ENCODE measurements at places on chromosomes 7 and 10.

DNA sequence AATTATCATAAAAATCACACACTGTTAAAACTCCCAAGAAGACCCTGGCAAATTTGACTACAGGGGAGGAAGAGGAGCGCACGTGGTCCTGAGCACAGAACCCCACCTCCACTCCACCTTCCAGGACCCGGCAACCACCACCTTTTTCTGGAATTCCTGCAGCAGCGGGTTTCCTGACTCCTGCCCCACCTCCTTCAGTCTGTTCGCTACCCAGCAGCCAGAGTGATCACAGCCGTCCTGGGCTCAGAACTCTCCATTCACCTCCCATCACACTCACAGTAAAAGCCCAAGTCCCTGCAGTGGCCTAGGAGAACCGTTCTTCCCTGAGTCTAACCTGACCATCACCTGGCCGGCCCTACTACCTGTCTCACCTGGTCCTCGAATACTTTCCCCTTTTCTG, 107.4 kb upstream of the FAM204A start:
- DNase-seq, result no peak

- DNase-seq, result no peak
Measured at GRCh38 chr10:60654813-60655464, 123.3 kb upstream of the CDK1 start.

DNA sequence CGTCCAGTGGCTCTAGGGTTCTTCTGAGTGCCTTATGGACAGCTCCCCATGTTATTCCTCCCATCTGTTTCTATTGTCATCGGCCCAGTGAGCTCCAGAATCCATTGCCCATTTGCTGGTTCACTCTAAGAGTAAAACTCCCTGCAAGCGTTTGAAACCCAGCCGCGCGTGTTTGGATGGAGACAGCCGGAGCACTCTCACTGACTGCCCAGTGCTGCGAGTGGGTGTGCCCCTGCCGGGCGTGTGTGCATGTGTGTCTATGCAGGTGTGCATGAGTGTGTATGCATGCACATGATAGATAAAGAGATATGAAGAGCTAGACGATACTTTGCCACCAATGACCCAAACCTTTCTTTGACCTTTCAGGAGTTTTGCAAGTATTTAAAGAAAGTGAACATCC, 347.2 kb upstream of the MKI67 start:
- no peak for DNase-seq

DNA sequence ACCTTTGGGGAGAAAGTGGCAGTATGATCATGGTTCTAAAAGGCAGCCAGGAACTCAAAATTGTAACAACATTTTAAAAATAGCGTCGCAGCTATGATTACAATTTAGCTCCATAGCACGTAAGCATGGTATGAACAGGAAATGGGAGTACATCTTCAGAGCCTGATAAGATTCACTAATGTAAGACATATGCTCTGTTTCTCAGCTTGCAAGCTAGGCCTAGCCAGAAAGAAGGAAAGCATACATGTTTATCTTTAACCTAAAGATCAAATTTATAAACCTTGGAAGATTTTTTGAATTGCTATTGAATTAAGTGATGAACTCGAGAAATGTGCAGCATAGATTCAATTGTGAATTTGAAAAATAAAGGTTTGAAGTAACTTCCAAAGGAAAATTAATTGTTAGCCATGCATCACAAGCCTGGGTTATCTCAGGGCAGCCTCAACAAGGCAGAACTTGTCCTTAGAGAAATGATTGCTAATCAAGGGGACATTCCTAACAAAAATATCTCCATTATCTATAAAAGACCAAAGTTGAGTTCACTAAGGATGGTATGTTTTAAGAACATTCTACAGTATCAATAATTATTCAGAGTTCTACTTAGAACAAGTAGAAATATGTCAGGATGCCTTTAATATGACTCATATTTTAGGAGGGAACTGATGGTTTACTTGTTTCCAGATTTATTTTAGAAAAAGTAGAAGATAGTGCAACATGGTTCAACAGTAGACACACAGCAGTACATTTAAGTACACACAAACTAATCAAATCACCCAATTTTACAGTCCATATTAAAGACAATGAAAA, 38.8 kb upstream of the SEPTIN7 start:
- no peak for DNase-seq

- no peak for DNase-seq
Measured at GRCh38 chr7:17318146-17318545, 19.7 kb downstream of the AHR start.

GRCh38 chr10:129963641-129964501, at the start of gene EBF3:
Gene EBF3, minus strand, starts transcription at chr10:129964274. Its CDS starts 506 bp downstream, at chr10:129963768.
- no peak for DNase-seq

GRCh38 chr10:89351780-89352597, 24.2 kb downstream of the IFIT3 start:
- peak; percentile 88 for DNase-seq

DNA sequence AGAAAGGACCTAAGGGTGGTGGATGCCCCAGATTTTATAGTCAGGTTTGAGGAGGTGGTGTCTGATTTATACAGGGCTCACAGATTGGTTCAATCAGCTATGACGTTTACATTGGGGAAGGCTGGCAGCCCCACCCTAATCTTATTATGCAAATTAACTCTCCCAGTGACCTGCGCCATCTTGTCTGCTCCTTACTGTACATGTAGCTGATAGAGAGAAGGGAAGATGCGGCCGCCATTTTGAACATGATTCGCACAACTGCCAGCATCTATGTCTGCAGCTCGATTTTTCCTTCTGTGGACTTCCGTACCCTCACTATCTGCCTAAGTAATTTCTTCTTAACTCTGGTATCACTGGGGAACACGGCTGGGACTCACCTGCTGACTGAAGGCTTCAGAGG, 619.0 kb upstream of the DPP6 start:
- DNase-seq, result no peak

- DNase-seq, result no peak
Measured at GRCh38 chr10:83165265-83165664, 974.0 kb upstream of the GHITM start.

DNA sequence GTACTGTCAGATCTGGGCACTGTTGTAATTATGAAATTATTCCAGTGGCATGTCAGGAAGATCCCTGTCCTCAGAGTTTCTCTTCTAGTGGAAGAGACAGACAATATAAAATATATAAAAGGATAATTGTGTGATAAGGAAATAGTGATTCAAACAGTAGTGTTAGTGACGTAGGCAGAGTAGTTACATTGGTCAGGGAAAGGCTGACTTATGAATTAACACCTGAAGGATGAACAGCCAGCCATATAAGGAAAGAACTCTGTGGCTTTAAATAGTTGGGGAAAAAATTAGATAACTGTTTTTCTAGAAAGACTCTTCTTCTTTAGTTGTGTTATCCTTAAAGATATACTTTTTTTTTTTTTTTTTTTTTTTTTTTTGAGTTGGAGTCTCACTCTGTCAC, 37.7 kb downstream of the WAC start:
- DNase-seq, result no peak

DNA sequence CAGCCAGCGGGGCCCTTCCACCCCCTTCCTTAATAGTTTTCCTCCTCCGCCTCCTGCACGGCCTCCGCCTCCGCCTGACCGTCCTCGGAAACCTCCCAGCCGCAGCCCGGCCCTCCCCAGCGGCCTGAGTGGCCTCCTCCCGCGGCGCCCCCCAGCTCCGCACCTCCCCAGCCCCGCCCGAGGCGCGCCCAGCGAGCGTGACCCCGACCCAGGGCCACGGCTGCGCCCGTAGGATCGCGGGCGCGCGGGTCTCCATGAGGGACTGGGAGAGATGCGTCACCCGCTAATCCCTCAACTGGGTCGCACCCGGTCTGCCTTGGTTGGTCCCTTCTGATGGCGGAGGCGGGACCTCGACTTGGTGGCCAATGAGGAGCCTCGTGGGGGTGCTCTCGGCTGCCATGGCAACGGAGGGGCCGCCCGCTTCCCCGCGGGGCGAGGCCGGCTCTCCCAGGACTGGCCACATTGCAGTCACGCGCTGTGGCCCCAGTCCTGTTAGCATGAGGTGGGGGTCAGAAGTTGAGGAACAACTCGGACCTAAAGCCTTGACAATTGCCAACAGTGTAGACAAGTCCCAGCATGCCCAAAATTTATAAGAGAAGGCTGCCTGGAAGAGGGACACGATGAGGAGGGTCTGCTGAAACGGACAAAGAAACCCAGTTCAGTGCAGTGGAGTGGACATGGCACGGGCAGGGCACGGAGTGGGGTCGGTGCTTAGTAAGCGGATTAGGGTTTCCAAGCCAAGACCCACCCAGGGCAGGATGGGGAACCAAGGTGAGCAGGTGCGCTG, 24.3 kb downstream of the DDIT4 start:
- DNase-seq, result peak; percentile 91

DNA sequence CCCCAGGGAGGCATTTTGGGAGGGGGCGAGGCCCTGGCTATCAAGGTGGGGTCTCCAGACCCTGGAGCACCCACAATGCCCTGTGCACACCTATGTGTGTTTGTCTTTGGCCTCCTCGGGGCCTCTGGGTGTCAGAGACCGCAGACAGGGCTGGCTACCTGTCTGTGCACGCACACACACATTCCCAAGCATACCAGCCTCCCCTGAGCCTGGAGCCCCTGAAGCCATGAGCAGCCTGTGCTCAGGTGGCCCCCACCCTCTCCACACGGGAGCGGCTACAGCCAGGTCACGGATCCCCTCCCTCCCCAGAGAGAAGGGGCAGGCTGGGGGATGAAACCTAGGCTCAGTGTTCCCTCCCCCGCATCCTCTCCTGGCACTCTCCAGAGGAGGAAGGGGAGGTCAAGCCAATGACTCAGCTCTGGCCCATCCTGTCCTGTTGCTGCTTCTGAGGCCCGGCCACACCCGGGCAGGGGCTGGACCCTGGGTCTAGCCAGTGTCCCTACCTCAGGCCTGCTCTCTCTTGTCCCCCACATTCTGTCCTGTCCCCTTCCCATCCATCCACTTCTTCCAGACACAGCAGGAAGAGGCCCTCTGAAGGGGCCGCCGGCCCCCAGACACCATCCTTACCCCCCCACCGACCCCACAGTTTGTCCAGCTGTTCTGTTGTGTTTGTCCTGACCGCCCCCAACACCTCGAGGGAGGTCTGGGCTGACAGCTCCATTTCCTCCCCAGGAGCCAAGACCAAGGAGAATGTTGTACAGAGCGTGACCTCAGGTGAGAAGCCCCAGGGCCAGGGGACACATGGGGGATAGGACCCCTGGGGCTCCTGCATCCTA, 720 bp downstream of the SNCG start:
- no peak for DNase-seq

- no peak for DNase-seq
Measured at GRCh38 chr10:59910867-59911266, 4.5 kb upstream of the CCDC6 start.
